Glutamatergic neuron (in vitro differentiated cells): ENCODE measurements at places on chromosomes 4 and X.

- no peak for DNase-seq
These were observed 998.8 kb downstream of the GLUD2 start for GRCh38 chrX:122046226-122046625.

DNA sequence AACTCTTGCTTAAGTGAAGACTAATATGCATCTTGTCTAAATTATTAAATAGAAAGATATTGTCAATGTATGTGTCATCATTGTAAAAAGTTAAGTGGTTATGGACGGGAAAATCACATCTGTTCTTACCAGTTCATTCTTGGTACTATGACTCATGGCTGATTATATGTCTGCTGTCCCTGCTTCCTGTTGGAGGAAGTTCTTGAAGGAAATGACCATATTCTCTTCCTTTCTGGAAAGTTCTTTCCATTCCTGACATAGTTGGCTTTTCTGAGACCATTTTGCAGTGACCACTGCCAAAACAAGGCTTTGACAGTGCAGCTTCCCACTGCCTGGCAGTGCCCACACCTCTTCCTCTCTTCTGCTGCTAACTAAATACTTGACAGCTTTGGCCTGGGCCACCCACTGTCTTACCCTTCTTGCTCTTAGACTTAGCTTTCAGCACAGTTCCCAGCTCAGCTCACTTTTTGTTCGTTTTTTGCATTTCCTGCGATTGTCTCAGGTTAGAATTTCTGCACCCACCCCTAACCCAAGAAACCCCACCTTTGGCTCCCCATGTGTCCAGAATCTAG is 13.2 kb upstream of the CLDN24 start:
- DNase-seq = no peak

- no peak for DNase-seq
These were observed 18.7 kb upstream of the IL2 start for GRCh38 chr4:122475233-122475632.

DNA sequence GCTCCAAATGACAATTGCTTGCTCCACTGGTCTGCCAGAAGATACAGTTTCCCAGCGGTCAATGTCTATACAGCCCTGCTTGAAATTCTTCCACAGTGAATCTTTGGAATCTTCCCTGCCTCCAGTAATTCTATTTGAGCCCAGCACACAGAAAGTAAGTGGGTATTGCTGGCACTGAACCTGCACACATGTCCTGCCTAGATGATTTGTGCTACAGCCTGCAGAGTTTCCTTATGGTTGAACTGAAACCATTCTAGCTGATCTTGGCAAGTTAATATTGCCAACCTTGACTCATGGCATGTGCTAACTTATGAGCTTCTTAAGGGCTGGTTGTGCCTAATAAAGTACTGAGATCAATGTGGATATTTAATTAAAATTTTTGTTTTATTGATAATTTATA is 553.8 kb upstream of the GNPDA2 start:
- no peak for DNase-seq
